ENCODE measurements at places on chromosomes 5 and 9. TPM values are rescaled to one million over a fixed set of nuclear protein-coding genes. Genes with fewer than 3 reads are reported as not detected.

The PCSK5 gene
- 20.1 TPM for total RNA-seq

GRCh38 chr9:116414374-116414773, 260.8 kb downstream of the PAPPA start:
- DNase-seq = no peak
- H3K27ac ChIP-seq = no peak overlapping the region
- H3K27me3 ChIP-seq = no peaks in the 10 kb centered on the region
- H3K36me3 ChIP-seq = no peaks in the 10 kb centered on the region

- H3K27ac ChIP-seq = no peak overlapping the region
- H3K4me3 ChIP-seq = no peak overlapping the region
- no peaks in the 10 kb centered on the region for H3K27me3 ChIP-seq
- DNase-seq = no peak
These were observed 56.7 kb downstream of the UBE2QL1 start for GRCh38 chr5:6505416-6505755.

DNA sequence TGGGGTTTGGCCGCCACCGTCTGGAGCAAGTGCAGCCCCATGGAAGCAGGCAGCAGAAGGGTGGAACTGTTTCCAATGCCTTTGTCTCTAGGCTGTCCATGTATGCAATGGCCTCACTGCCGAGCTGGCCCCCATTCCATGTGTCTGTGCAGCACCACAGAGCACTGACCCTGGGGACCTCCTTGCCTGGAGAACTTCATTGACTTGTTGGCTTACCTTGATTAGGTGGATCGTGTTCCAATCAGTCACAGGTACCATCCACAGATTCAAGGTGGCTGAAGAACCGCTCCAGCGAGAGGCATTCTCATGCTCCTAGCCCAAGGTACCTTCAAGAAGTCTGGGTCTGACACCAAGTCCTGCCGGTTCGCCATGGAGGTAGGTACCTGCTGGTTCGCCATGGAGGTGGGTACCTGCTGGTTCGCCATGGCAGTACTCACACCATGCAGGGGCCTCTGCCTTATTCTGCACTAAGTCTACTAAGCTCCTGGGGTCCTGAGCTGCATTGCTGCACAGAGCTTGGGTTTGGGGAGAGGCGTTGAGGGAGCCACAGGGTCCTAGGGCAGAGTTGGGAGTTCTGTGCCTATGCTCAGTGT, 358.3 kb upstream of the IRX1 start:
- H3K36me3 ChIP-seq = no peaks in the 10 kb centered on the region
- DNase-seq = no peak
- H3K4me1 ChIP-seq = no peaks in the 10 kb centered on the region

DNA sequence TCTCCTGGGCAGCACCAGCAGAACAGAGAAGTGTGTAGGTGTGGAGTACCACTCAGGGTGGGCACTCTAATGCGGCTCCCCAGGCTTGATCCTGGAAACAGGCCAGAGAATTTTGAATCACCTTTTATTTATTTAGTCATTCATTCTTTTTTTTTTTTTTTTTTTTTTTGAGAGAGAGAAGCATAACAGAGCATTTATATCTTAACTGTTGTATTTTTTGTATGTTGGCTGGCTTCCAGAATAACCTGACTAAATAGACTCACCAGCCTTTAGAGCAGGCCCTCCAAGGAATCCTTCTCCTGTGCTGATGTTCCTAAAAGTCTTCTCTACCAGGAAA, 153.4 kb downstream of the PIK3R1 start:
- H3K4me3 ChIP-seq = no peak overlapping the region
- DNase-seq = no peak
- no peaks in the 10 kb centered on the region for H3K27me3 ChIP-seq

The PRSS3 gene
- 5.7 TPM for total RNA-seq

- H3K36me3 ChIP-seq = no peaks in the 10 kb centered on the region
- H3K27me3 ChIP-seq = no peaks in the 10 kb centered on the region
- no peak overlapping the region for H3K27ac ChIP-seq
These were observed 70.9 kb downstream of the EGFLAM start for GRCh38 chr5:38329132-38329715.

- no peak overlapping the region for H3K27ac ChIP-seq
- H3K36me3 ChIP-seq = no peaks in the 10 kb centered on the region
- no peak overlapping the region for H3K4me3 ChIP-seq
- H3K4me1 ChIP-seq = no peaks in the 10 kb centered on the region
- no peak for DNase-seq
These were observed 925.3 kb upstream of the CDH10 start for GRCh38 chr5:25570067-25570583.

The C5orf58 gene
- total RNA-seq = not detected

DNA sequence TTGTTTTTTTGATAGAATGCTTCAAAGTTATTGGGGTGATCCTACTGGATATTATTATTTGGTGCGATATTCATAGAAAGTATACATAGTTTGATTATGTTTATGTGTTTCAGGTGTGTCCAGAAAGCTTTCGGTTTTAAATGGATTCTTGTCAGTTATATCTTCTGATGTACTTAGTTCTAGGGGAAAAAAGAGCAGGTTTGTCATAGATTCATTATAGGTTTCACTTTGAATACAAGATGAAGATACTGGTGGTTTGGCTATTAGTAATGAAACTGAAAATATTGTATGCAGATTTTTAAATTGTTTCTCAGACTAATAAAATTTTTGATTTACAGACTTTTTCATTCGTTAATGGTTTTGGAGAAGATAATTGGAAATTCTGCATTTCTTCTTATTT, 98.9 kb downstream of the MAN2A1 start:
- no peaks in the 10 kb centered on the region for H3K4me1 ChIP-seq
- H3K27me3 ChIP-seq = no peaks in the 10 kb centered on the region
- H3K36me3 ChIP-seq = no peaks in the 10 kb centered on the region
- DNase-seq = no peak
- H3K4me3 ChIP-seq = no peak overlapping the region
- no peak overlapping the region for H3K27ac ChIP-seq

DNA sequence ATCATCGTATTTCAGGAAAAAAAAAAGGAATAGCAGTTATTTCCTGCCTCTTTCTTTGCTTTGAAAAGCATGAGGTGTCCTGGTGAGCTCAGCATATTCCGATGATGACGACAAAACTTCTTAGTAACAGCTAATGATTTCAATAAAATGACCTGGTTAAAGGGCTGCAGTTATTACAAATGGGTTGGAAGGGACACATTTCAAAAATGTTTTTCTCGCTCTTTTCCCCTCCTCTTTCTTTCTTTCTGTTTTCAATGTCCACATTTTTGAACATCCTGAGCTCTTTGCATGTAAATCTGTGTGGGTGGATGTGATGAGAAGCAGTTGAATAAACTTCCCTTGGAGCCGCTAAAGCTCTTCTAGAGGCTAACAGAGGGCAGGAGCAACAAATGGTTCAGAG, 186.8 kb upstream of the SLC27A6 start:
- no peak for DNase-seq
- H3K27me3 ChIP-seq = no peaks in the 10 kb centered on the region
- H3K36me3 ChIP-seq = no peaks in the 10 kb centered on the region
- H3K27ac ChIP-seq = no peak overlapping the region
- H3K4me3 ChIP-seq = no peak overlapping the region

The ELP1 gene
- 23.4 TPM for total RNA-seq

GRCh38 chr5:38847559-38848347, 1.9 kb downstream of the OSMR start:
- no peaks in the 10 kb centered on the region for H3K36me3 ChIP-seq
- peaks cover 54% of the 10 kb centered on the region for H3K27me3 ChIP-seq
- no peak for DNase-seq
- no peaks in the 10 kb centered on the region for H3K4me1 ChIP-seq
- peak overlapping the region; percentile 5 for H3K4me3 ChIP-seq

The HRH2 gene
- 4.2 TPM for total RNA-seq

The RAD50 gene
- 17.6 TPM for total RNA-seq

DNA sequence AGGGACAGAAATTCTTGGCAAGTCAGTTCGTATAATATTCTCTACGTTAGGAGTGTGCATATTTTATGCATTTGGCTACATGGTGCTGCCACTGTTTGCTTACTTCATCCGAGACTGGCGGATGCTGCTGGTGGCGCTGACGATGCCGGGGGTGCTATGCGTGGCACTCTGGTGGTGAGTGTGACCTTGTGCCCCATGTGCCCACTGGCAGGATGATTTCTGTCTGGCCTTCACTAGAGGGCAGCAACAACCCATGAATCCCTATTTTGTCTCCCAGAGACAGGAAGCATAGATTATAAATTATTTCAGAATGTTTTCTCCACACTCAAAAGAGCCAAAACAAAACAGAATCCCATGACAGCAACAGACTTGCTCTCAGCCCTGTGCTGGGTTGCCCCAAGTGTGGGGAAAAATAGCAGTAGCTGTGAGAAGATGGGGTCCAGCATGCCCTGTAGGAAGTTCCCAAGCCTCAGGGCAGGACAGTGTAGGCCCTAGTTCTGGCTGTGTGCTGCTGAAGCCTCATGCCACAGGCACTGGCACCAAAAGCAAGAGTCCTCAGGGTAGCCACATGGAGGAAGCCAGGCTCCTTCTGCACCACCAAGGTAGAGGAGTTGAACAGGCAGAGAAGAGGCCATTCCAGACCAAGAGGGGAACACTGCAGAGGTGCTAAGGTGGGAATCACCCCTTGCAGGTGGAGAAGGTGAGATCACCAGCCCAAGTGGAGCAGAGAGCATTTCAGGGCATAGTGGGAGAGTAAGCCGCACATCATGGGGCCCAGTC, 16.0 kb downstream of the SLC22A5 start:
- H3K36me3 ChIP-seq = no peaks in the 10 kb centered on the region
- peaks cover 2% of the 10 kb centered on the region for H3K4me1 ChIP-seq
- H3K4me3 ChIP-seq = no peak overlapping the region

DNA sequence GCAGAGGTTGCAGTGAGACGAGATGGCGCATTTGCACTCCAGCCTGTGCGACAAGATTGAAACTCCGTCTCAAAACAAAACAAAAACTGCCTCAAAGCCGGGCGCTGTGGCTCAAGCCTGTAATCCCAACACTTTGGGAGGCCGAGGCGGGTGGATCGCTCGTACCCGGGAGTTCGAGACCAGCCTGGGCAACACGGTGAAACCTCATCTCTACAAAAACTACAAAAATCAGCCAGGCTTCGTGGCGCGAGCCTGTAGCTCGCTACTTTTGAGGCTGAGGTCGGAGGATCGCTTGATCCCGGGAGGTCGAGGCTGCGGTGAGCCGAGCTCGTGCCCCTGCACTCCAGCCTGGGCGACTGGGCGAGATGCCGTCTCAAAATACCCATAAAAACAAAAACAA, 988 bp downstream of the GFM2 start:
- H3K36me3 ChIP-seq = peaks cover 4% of the 10 kb centered on the region
- H3K4me3 ChIP-seq = peak overlapping the region; percentile 98
- no peak overlapping the region for H3K27ac ChIP-seq

The AJM1 gene
- 0.42 TPM for total RNA-seq

DNA sequence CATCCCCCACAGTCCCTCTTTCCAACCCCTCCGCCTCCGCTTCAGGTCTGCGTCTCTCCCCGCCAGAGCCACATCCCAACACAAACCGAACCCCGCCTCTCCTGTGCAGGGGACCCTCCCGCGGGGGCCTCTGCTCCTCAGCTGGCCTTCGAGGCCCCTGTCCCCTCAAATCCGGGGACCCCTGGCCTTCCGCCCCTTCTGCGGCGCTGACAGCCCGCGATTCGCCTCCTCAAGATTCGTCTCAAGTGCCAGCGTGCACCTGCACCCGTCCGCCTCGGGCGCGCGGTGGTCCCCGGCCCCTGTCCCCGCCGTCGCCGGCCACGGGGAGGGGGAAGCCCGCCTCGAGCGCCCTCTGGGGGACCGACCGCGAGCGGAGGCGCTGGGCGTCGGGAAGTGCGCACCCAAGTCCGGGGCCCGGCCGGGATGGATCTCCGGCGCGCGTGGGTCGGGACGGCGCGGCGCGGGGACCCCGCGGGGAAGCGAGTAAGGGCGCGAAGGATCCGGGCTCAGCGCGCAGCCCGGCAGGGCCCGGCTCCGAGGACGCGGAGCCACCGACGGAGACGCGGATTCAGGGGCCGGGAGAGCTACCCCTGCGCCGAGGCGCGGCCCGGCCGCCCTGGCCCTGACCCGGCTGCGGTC, 623 bp downstream of the FLT4 start:
- DNase-seq = no peak
- no peaks in the 10 kb centered on the region for H3K36me3 ChIP-seq
- peaks cover 91% of the 10 kb centered on the region for H3K27me3 ChIP-seq
- no peak overlapping the region for H3K27ac ChIP-seq
- peaks cover 4% of the 10 kb centered on the region for H3K4me1 ChIP-seq
- no peak overlapping the region for H3K4me3 ChIP-seq

- DNase-seq = no peak
- H3K4me1 ChIP-seq = no peaks in the 10 kb centered on the region
- H3K36me3 ChIP-seq = peaks cover 27% of the 10 kb centered on the region
- H3K4me3 ChIP-seq = no peak overlapping the region
These were observed 88.8 kb downstream of the DOCK8 start for GRCh38 chr9:303502-303901.

GRCh38 chr5:123813937-123814624, 302.1 kb downstream of the CSNK1G3 start:
- no peaks in the 10 kb centered on the region for H3K27me3 ChIP-seq
- no peak for DNase-seq
- no peak overlapping the region for H3K4me3 ChIP-seq
- peak overlapping the region; percentile 18 for H3K27ac ChIP-seq
- peaks cover 11% of the 10 kb centered on the region for H3K4me1 ChIP-seq

The LCN9 gene
- total RNA-seq = not detected

- H3K27me3 ChIP-seq = no peaks in the 10 kb centered on the region
- H3K4me3 ChIP-seq = no peak overlapping the region
- H3K36me3 ChIP-seq = no peaks in the 10 kb centered on the region
- H3K27ac ChIP-seq = no peak overlapping the region
These were observed 307.1 kb downstream of the ENC1 start for GRCh38 chr5:74333430-74333829.

GRCh38 chr5:142690667-142691066, 4.8 kb upstream of the FGF1 start:
- H3K27ac ChIP-seq = no peak overlapping the region
- no peaks in the 10 kb centered on the region for H3K27me3 ChIP-seq
- no peak for DNase-seq
- H3K36me3 ChIP-seq = no peaks in the 10 kb centered on the region
- H3K4me3 ChIP-seq = no peak overlapping the region

The LEAP2 gene
- 1.5 TPM for total RNA-seq

The CACNA1B gene
- total RNA-seq = 1.1 TPM

DNA sequence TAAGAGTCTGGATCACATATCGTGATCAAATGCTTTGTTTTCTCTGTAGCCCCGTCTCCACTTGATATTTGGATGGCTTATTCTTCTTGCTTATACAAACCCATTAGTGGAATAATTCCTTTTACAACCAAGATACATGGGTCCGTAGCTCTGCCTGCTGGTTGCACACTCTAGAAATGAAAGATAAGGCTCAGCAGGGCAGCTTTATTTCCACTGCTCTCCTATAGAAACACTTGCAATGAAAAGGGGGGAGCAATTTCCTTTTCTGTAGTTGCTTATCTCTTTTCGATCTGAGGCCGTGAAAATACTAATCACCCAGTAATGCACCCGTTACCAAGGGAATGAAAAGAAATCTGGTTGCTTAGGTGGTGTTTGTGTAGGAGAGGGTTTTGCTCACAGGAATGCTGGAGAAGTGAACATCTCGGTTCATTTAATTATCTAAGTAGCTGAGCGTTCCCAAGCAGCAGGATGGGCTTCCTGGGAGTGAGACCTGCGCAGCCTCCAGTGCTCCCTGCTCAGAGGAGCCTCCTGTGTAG, 131.7 kb downstream of the ADAMTS16 start:
- H3K27me3 ChIP-seq = no peaks in the 10 kb centered on the region
- H3K27ac ChIP-seq = no peak overlapping the region
- no peaks in the 10 kb centered on the region for H3K4me1 ChIP-seq
- DNase-seq = no peak
- H3K36me3 ChIP-seq = no peaks in the 10 kb centered on the region
- H3K4me3 ChIP-seq = no peak overlapping the region
